ENCODE measurements at places on chromosomes 2 and 18. TPM values are rescaled to one million over a fixed set of nuclear protein-coding genes. Genes with fewer than 3 reads are reported as not detected.

DNA sequence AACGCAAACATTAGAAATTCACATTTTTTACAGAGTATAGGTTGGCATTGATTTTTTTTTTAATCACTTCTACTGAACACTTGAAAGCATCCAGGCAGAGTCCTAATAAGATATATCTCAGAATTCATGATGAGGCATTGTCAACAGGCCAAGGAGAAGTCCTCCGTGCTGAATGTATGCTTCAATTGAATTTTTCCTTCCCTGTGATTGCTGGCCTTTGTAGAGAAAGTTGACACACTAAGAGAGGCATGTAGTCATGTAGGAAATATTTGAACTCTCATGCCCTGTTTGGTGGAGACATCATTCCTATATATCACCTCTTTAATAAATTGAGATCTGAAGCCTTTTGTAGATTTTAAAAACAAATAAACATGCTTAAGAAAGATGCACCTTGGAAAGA lies 844.9 kb downstream of the CPS1 start:
- no peak for ATAC-seq

DNA sequence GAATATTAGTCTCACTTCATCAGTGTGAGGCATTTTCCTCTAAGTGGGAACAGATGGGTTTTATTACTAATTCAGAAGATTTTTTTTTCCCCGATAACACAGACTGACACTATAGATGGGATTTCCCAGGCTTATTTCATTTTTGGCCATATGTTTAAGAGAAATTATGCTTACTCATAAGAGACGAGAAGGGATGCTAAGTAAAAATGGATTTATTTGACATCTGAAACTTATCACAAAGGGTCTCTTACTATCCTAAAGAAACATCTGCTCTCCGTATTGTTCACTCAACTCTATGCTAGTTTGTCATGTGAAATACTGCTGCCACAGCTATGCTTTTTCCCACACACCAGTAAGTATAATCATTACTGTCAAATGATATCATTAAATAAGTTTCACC lies 1476.3 kb downstream of the LRP1B start:
- ATAC-seq = no peak

Gene MROH2A
- total RNA-seq = not detected

- ATAC-seq = no peak
These were observed 772.6 kb downstream of the TSN start for GRCh38 chr2:122528061-122528460.

- no peak for ATAC-seq
These were observed 105.4 kb upstream of the FAM117B start for GRCh38 chr2:202529389-202529788.

- no peak for ATAC-seq
These were observed 108.9 kb downstream of the TPO start for GRCh38 chr2:1521878-1522830.

Gene PSTPIP2
- total RNA-seq = 6.5 TPM

- ATAC-seq = no peak
These were observed 355.8 kb downstream of the ARL6IP6 start for GRCh38 chr2:153074207-153074606.

Gene PSMA8
- total RNA-seq = not detected

GRCh38 chr2:177285892-177286715 lies 21.6 kb upstream of the NFE2L2 start:
- ATAC-seq = no peak

DNA sequence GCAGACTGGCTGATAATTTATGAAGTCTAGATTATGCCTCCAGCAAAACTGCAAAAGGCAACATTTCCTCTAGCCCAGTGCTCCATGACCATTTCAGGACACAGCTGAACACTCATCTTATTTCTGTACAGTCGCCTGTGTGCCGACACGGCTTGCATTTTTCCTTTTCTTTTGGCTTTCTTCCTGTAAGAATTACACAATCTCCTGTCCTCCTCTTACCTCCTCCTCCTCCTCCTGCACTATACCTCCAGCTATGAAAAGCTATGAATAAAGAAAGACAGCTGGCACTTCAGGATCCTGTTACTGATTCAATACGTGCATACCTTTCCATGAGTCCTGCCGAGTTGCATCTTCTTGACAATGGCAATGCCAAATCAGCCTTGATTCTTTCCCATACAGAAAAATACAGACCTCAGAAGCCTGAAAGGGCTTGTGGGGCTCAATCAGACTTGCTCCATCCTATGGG lies 32.2 kb upstream of the TRIB2 start:
- ATAC-seq = peak; percentile 90

- no peak for ATAC-seq
These were observed 86.8 kb upstream of the CBLN2 start for GRCh38 chr18:72630991-72631390.

DNA sequence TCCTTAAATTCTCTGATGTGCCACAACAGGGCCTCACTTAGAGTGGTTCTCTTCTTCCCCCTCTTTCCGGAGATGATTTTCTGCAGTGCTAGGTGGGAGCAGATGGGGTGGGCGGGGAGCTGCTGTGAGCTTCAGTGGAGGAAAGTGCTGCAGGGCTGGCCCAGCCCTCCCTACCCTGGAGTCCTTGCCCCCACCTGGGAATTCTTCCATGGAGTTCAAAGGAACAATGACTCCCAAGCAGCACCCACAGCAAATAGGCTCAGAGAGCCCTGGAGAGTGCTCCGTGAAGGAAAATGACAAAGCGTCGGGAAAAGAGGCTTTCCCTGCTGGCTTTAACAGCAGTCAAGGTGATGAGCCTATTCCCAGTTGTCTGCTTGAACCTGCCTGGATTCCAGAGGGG lies 28.8 kb downstream of the LOXHD1 start:
- ATAC-seq = no peak

GRCh38 chr2:160246356-160246755 lies 46.3 kb upstream of the ITGB6 start:
- no peak for ATAC-seq

Gene SERPINB10
- not detected for total RNA-seq

DNA sequence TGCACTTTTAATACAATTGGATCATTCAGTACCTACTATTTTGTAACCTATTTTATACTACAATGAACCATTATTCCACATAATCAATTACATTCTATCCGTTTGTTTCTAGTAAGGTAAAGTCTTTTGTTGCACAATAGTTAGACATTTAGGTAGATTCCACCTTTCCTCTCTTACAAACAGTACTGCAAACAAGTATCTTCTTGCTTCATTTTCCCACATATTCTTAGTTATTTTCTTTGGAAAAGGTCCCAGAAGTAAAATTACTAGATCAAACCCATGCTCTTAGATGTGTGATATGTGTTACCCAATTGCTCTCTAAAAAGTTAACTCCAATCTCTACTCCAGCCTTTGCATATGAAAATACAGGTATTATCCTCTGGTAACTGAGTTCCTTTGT lies 49.6 kb downstream of the SPIRE1 start:
- no peak for ATAC-seq

GRCh38 chr2:72082887-72083286 lies 64.8 kb downstream of the CYP26B1 start:
- no peak for ATAC-seq

Gene SGPP2
- 1.8 TPM for total RNA-seq

DNA sequence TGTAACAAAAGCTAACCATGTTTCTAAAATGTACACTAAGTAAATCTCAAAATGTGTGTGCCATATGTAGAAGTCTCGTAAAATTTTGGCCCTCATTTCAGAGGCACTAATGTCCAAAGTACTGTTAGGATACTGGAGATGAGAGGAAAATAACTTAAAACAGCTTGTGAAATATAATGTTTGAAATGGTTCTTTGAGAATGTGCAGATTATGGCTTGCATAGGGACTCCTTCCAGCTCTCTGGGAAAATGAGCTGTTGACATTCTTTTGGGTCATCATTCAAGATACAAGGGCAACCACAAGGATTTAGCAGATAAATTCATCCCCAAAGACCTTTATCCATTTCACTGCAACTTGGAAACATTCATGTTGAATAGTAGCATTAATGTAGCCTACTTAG lies 38.1 kb upstream of the OTX1 start:
- no peak for ATAC-seq

DNA sequence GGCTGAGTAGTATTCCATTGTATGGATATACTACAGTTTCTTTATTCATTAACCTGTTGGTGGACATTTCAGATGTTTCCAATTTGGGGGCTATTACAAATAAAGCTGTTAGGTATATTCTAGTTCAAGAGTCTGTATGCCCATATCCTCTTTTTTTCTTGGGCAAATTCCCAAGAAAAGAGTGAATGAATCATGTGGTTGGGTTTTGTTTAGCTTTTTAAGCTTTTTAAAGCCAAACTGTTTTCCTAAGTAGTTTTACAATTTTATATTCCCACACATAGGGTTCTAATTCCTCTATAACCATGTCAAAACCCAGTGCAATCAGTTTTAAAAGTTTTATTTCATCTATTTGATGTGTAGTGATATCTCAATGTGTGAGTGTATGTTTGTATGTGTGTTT lies 44.9 kb upstream of the BAZ2B start:
- ATAC-seq = no peak

DNA sequence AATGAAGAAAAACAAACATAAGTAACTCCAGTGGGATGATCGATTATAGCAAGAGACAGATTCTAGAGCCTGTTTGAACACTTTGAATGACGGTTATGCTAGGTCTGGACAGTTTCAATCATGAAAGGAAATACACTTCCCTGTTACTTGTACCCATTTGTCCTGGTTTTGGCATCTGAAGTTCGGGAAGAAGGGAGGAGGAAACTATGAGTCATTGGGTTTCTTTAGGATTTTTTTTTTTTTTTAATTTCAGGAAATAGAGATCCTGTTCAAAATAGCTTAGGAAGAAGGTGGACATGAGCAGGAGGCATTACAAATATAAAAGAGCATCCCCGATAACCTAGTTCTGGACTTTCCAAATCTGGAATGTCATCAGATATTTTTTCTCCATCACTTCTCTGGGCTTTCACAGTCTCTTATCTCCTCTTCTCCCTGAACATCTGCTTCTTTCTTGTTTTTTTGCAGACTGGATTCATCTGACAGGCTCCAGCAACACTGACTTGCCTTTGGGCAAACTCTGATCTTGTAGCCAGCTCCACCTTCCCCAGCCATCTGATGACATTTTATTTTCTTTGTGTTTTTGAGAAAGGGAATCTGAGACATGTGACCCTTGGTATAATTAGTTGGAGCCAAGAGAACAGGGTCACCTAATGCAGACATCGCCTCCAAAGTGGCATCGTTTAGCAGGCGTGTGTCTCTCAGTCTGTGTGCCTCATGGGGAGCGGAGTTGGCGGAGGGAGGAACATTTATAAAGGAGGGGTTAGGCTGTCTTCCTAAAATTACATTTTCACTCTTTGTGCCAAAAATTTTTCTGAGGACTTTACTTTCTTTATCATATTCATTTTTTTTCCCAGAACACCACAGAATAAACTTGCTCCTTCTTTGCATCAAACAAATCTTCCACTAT lies 195.3 kb upstream of the EPHA4 start:
- ATAC-seq = no peak

Gene FLACC1
- 3.5 TPM for total RNA-seq

Gene FSHR
- not detected for total RNA-seq
